NCI-H1694 treated with DMSO at 0.1 percent for 48 hours (cell line): ENCODE measurements at places on chromosomes 7 and 10.

DNA sequence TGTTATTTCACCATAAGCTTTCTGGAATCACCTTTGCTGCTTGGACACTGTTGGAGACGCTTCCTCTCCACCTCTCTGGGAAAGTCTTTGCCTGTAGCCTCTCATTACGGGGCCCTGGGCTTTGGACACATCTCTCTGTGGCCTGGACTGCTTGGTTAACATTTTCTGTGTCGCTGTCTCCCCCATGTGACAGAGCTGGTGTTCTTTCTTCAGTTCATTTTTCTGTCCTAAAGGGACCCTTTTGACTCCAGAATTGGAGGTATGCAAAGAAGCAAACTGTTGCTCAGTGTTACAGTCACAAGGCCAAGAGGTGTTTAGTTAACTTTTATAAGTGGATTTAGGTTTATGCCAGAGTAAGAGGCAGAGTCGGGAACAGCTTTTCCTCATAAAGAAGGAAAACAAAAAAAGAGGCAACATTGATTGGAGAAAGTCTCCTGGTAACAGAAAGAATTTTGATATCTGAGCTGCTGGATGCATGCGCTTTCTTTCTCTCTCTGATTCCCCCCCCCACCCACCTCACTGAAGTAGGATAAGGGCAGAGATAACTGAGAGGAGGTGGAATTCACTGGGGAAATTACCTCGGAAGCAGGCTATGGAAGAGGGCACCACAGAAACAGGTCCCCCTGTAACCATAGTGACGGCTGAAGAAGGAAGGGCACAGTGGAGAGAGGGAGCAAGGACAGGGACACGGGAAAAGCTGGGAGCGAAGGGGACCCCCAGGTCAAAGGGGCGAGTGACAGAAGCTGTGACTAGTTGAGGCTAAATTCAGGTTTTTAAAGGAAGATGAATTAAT is 57.8 kb downstream of the LGI1 start:
- peak; percentile 9 for DNase-seq

GRCh38 chr7:109864230-109864629 is 1226.7 kb upstream of the LRRN3 start:
- DNase-seq: peak; percentile 78

DNA sequence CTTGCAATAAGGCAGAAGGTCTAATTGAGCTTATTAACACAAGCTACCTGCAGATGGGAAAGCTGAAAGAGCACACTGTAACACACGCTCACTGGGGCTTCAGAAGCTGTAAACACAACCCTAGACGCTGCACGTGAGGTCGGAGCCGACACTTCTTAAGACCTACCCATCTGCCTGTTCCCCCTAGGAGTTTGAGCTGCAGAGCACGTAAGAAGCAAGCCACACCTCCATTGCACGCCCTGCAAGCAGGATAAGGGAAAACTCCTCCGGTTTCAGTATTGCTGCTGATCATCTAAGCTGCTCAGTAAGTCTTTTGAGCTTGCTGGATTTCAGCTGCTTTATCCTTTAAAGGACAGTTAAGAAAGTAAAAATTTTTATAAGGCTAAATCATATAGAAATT is 244.0 kb upstream of the ZWINT start:
- DNase-seq: no peak

DNA sequence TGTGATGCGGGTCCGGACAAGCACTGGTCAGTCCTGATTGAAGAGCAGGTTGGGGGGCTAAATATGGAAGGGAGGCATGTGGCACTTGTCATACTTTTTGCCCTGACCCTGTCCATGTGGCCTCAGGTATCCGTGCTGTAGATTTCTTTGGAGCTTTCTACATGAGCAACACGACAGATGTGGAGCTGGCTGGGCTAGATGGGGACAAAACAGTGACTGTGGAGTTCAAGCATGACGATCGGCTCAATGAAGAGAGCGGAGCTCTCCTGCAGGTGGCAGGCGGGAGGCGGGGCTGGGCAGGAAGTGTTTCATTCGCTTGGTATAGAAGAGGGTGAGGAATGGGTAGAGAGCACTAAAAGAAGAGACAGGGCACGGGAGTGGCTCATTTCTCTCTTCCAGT is 13.0 kb upstream of the CHCHD1 start:
- no peak for DNase-seq

- no peak for DNase-seq
Observed at GRCh38 chr10:36129051-36129450, 487.0 kb upstream of the FZD8 start.

DNA sequence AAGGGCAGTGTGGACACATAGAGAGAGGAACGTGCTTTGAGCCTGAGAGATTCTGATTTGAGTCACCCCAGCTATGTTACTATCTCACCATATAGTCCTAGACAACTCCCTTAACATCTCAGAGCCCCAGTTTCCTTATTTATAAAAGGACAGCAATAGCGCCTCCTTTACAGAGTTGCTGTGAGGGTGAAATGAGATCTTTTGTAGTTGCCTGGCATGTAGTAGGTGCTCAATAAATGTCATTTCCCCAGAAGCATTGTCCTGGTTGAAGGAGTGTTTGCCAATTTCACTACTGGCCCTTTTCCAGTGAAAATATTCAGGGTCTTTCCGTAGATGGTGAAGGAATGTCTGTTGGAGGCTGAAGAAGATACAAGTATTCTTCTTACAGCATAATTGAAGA is 51.3 kb upstream of the FAM180A start:
- DNase-seq: no peak

DNA sequence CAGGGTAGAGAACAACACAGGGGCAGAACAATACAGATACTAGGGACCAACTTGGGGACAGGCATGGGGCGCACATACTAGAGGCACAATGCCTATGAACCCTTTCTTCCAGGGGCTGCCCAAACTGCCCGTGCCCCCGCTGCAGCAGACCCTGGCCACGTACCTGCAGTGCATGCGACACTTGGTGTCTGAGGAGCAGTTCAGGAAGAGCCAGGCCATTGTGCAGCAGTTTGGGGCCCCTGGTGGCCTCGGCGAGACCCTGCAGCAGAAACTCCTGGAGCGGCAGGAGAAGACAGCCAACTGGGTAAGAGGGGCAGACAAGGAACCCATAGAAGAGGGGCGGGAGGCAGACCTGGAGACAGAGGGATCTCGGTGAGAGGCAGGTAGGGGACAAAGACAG is 5.8 kb downstream of the CHAT start:
- DNase-seq: peak; percentile 21

- DNase-seq: no peak
Observed at GRCh38 chr7:99032928-99033327, 111.0 kb downstream of the SMURF1 start.

GRCh38 chr10:32961895-32962369 is 3.9 kb upstream of the ITGB1 start:
- DNase-seq: no peak

DNA sequence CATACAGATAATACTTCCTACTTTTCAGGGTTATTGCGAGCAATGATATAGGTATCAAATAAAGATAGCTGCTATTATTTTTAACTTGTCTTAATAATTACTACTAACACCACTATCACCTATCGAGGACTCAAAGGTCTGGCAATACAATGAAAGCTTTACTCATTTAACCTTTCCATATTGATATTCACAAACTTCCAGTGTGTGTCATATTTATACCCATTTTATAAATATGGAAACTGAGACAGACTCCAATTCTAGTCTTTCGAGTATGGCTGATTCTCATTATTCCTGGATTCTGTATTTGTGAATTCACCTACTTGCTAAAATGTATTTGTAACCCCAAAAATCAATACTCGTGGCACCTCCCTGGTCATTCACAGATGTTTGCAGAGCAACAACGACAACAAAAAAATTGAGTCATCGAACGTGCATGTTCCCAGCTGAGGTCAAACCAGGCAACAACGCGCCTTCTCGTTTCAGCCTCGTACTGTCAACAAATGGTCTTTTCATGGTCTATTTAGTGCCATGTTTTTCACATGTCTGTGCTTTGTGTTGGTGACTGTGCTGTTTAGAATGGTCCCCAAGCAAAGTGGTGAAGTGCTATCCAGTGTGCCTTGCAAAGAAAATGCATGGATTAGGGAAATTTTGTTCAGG is 51.7 kb downstream of the SMURF1 start:
- peak; percentile 50 for DNase-seq
